Cortex of kidney (tissue), 1 donor: ENCODE measurements at places on chromosomes 2 and 18.

GRCh38 chr2:203547356-203547755 lies 12.3 kb upstream of the RAPH1 start:
- no peak for DNase-seq

DNA sequence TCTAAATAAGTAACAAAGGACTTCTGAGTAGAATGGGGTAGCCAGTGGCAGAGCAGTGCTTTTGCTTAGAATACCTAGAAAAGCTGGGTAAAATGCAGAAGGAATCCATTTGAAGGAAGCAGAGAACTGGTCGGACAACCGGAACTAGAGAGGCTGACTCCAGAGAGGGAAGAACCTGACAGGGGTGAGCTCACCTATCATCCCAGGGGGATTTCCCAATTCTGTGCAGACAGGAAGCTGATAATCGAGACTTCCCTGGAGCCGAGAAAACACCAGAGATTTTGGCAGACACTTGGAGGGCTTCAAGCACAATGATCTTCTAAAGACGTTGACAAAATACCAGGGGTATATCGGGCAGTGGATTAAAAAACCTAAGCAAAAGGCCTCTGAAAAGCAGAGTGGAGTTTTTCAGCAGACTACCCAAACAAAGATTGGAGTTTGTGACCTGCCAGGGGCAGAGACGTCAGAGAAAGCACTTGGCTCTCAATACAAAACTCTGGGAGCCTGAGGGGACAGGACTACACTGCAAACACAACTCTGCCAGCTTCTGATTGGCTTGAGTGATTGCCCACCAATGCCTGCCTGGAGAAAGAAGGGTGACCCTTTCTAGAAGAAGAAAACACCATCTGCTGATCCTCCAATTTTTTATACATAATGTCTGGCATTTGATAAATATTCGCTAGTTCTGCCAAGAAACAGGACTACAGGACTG lies 67.5 kb upstream of the TTN start:
- DNase-seq = no peak

GRCh38 chr2:17303521-17303920 lies 214.7 kb downstream of the RAD51AP2 start:
- DNase-seq = no peak

DNA sequence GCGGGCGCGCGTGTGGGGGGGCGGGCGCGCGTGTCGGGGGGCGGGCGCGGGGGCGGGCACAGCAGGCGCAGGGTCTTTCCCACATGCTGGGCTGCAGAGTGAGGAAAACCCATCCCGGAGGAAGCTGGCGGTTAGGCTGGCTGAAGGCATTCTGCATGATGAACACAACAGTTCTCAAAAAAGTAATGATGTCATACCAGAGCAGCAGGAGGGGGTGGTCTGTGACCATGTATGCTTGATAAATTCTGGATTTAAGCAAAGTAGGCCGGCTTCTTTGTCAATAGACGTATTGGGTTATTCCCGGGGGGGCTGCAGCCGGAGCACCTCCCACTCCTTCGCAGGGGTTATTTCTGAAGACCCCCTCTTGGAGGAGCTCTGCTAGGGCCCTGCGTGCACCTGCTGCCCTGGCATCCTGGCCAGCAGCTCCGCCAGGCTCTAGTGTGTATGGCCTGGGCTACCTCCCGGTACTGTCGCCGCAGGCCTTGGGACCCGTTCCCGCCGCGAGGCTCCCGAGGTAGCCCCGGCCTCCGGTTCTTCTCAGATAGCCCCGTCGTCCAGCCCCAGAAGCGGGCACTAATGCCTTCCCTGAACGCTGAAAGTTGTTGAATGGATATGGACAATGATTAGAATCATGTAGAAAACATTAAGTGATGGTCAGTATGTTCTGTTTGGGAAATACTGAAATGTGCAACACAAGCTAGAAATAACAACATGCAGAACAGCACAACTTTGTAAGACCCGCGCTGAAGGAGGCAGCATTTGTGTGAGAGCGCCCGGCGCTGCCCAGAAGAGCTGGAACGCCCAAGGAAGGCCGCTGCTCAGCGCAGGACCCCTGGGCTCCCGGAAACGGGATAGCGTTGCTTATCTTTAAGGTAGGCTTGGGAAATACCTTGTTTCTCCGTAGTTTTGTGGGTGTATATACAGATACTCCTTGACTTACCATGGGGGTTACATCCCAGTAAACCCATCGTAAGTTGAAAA lies 101.4 kb upstream of the RAB6C start:
- DNase-seq = no peak

GRCh38 chr18:45249246-45249661 lies 366.0 kb upstream of the SLC14A2 start:
- DNase-seq = no peak

GRCh38 chr2:168247341-168248261 lies at the start of gene STK39:
Gene STK39 (minus strand): TSS chr2:168247595. CDS start chr2:168247435, 160 bp downstream.
- no peak for DNase-seq

- DNase-seq = no peak
These were observed 15.6 kb downstream of the COLEC12 start for GRCh38 chr18:484749-485464.

DNA sequence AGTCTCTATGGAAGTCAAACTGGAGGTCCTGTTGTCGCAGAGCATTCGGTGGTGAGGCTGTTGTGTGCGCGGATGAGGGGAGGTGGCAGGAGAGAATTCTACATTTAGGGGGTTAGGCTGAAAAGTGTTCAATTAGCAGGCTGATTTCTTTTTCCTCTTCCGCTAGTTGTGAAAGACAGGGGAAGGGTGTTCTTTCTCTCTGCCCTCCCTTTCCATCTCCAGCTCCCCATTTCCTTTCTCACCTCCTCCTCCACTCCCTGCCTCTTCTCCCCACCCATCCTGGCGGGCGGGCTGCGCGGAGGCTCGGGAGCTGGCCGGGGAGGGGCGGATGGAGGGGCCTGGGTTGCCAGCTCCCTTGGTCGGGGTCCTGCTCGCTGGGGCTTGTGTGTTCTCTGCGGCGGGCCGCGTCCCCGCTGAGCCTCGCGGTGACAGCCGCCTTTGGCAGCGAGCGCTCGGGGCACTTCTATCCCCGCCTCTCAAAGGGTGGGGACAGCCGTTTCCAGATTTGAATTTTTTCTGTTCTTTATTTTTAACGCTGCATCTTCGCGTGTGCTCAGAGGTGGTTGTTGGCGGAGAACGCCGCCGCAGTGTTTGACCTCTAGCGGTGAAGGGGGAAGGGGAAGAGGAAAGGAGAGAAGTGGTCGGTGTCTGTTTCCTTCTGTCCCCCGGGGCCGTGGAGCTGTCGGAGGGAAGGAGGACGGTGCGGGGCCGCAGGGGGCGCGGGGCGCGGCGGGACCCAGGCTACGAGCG lies 3.6 kb downstream of the SOX11 start:
- DNase-seq = no peak

- no peak for DNase-seq
These were observed 54.6 kb downstream of the INHBB start for GRCh38 chr2:120400551-120400950.

GRCh38 chr2:38155-38554 lies 8.2 kb downstream of the FAM110C start:
- DNase-seq = no peak

- DNase-seq = no peak
These were observed 1.3 kb downstream of the RFTN2 start for GRCh38 chr2:197674060-197674459.

DNA sequence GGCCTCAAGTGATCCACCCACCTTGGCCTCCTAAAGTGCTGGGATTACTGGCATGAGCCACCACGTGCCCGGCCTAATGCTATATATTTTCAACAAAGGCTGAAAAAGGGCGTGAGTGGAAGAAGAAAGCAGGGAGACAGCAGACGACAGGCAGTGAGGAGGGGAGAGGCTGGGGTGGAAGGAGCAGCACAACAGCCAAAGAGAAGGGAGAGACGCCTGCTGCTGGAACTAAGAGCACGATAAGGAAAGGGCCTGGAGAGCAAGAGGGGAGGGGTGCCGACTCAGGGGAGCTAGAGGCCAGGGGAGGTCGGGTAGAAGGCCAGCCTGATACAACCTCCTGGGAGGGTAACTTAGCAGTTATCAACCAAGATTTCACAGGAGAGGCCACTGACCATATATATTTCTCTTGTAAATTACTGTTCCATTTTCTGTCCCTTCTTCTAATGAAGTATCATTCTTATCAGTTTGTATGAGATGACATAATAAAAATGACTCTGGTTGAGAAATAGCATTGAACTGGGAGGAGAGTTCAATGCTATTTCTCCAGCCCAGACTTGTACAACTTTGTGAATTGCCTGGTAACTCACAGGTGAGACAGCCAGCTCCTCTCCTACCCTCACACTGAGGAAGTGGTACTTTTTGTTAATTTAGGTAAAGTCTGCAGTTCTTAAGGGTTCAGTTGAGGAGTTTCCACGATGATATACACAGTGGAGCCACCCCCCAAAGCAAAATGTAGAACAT lies 5.8 kb upstream of the RNU4ATAC start:
- DNase-seq = no peak

DNA sequence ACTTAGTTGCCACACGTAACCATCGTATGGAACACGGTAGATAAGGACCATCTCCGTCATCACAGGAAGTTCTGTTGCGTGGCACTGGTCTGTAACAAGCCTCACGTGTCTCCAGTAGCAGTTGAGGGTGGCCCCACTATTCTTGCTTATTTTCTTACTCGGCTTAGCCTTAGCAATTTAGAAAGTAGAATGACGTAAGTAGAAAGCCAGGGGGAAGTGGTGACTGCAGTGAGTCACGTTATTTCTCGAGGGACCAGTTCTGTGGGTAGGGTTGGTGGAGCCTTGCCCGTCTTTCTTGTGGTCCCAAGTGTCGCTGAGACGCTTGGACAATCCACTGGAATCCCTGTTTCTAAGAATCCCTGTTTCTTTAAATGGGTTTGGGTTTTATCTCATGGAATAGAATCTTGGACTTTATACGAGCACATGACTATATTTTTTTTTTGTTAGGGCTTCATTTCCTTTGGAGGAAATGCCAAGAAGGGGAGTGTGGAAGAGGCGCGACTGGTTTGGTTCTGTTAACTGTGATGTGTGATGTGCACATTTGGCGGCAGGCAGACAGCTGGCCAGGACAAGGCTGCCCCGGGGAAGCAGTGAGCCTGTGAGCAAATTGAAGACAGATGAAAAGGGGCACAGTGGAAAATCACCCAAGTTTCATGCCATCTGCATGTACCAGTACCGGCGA lies 96.2 kb downstream of the CABLES1 start:
- no peak for DNase-seq
